Activated T-helper 9 cell treated with anti-CD3 and anti-CD28 coated beads, Interleukin-2, amount 50 U/mL, for 16 hours (primary cell): ENCODE measurements at places on chromosomes 1 and 21.

GRCh38 chr1:15322648-15323350, 75.8 kb downstream of the FHAD1 start:
- DNase-seq, result no peak

GRCh38 chr1:35574125-35574654, 1.1 kb downstream of the TFAP2E start:
- no peak for DNase-seq

GRCh38 chr1:3292051-3292722, 162.3 kb upstream of the ARHGEF16 start:
- DNase-seq, result no peak

DNA sequence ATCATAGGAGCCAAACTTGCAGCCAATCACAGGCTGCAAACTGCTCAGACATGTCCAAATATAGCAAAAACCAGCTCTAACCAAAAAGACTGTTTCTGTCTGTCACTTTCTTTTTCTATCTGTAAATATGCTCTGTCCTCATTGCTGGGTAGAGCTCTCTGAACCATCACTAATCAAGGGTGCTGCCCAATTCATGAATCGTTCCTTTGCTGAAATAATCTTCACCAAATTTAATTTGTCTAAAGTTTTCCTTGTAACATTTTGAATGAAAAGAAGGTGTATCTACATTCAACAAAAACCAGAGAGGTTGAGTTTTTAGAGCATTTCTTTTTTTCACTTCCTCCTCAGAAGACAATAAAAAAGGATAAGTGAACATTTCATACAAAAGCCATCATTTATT, 1221.7 kb upstream of the ADGRL2 start:
- no peak for DNase-seq

GRCh38 chr1:206568779-206569352, 43.4 kb downstream of the EIF2D start:
- DNase-seq, result no peak

GRCh38 chr1:162397943-162398560, 13.9 kb downstream of the SH2D1B start:
- no peak for DNase-seq

DNA sequence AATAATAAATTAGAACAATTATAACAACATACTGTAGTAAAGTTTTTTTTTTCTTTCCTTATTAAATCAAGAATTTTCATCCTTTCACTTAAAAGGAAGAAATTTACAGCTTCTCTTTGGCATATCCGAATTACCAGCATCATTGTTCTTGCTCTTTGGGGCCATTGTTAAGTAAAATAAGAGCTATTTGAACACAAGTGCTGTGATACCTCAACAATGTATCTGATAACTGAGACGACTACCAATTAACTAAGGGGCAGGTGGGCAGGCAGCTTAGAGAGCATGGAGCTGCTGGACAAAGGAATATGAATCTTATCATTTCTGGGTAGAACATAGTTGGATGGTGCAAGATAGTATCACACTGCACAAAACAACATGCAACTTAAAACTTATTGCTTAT, 719.9 kb upstream of the TMPRSS15 start:
- no peak for DNase-seq

- no peak for DNase-seq
Measured at GRCh38 chr1:116396769-116397168, 23.7 kb downstream of the ATP1A1 start.

DNA sequence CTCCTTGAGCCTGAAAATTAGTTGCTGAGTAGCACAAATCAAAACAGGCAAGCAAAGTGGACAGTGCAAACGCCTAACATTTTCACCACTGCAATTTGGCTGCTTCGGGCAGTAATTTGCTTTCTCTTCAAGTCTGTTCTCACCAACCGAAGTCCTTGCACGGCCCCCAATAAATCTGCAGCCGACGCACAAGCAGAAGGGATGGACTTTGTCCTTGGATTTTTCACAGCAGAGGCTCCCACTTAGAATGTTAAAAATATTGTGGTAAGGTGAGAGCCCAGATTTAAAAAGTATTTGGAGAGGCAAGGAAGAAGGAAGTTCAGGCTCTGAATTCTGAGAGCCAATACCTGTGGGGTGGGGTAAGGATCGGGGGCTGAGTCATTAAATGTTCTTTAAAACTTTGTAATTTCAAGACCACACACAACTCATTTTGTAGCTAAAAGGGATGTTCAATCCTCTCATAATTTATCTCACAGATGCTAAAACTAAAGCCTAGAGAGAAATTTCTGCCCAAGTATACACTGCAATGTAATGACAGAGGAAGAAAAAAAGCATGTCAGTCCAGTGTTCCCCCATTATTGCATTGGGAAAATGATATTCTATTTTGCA, 6.2 kb downstream of the CD247 start:
- no peak for DNase-seq
